T-helper 2 cell treated with Interferon-gamma antibody and Interleukin-4, amounts not matched to agents 5 μg/mL and 100 μg/mL, for 36 hours (primary cell): ENCODE measurements at places on chromosomes 3 and 15.

GRCh38 chr3:104992676-104993075 lies 374.0 kb upstream of the ALCAM start:
- no peak for DNase-seq

DNA sequence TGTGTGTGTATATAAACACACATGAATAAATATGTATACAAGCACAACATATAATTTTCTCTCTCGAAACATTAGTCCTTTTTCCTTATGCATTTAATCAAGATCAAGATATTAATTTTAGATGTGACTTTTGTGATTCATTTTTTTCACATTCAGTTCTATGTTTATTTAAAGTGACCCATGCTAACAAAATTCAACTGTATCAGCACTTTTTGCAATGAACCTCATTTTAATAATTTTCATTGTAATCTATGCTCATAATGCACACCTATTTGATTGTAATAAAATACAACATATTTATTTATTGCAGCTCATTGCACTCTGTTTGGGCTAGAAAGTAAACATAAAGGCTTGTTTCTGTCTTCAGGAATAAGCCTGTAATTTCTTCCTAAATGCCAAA lies 586.3 kb downstream of the ROBO2 start:
- DNase-seq, result no peak

DNA sequence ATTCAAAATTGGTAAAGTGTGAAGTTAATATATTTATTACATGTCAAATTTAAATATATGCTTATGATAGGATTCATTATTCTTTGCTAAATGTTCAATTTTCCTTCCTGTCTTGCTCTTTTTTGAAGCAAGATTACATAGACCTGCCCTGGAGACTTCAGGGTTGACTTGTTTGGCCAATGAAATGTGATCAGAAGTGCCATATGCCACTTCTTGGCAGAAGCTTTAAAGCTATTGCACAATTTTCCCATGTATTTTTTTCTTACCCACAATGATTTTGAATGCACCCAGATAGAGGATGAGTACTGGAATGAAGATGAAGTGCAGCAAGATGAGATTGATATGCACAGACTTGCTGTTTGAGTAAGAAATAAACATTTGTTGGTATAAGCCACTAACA lies 406.3 kb upstream of the BCHE start:
- no peak for DNase-seq

DNA sequence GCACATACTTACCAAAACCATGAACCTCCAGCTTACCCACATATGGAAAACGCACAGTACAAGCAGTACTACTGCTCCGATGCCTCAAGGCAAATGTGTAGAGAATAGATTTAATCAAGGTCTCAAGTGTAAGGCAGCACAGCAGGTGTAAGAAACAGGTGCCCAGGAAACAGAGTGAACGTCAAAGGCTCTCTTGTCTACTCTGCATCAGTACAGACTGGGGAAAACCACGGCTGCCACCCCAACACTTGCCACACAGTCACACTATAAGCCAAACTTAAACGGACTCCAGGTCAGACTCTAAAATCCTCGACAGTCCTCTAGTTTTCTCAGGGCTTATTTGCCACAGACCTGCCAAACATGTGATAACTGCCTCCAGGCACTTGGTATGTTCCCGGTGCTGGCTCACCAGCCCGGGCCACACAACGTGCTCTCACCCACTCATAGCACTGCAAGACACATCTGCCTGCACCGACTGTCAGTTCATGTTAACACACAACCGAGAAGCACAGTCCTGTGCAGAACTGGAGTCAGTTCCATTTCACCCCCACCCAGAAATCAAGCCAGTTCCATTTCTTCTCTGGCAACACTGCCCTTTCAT lies 30.6 kb downstream of the ABCC5 start:
- no peak for DNase-seq
